Muscle of back (tissue), 13 donors: ENCODE measurements at places on chromosomes 1 and 21. TPM values are rescaled to one million over a fixed set of nuclear protein-coding genes. Genes with fewer than 3 reads are reported as not detected.

The CYP4A22 gene
- polyA plus RNA-seq: not detected

The LCE1F gene
- polyA plus RNA-seq: not detected

The RAB42 gene
- polyA plus RNA-seq: 8.9 TPM

The AGMAT gene
- 2.1 TPM for polyA plus RNA-seq

The TCHHL1 gene
- polyA plus RNA-seq: not detected

The CTH gene
- polyA plus RNA-seq: 2.7 TPM

The ZNF593OS gene
- 1.0 TPM for polyA plus RNA-seq
